A549 treated with DMSO at 1 μM for 4 hours (cell line): ENCODE measurements at places on chromosomes 2 and 18. TPM values are rescaled to one million over a fixed set of nuclear protein-coding genes. Genes with fewer than 3 reads are reported as not detected.

The IL36A gene
- not detected in 5 replicates for total RNA-seq

The PTGR3 gene
- total RNA-seq = 13.0 to 16.7 TPM (median 16.0 TPM) in 5 replicates

The PSD4 gene
- 9.1 to 11.2 TPM (median 10.6 TPM) in 5 replicates for total RNA-seq

The POTEC gene
- total RNA-seq = not detected in 5 replicates

The ADAM23 gene
- 8.8 to 10.2 TPM (median 10.0 TPM) in 5 replicates for total RNA-seq

The TMEM198 gene
- total RNA-seq = 0.54 to 1.3 TPM (median 0.95 TPM) in 5 replicates

The MOGAT1 gene
- total RNA-seq = not detected in 5 replicates

The GRB14 gene
- total RNA-seq = 3.1 to 7.6 TPM (median 5.6 TPM) in 5 replicates

The SPATA3 gene
- not detected in 5 replicates for total RNA-seq

The SEMA4F gene
- total RNA-seq = 8.6 to 13.7 TPM (median 11.2 TPM) in 5 replicates

The POU3F3 gene
- total RNA-seq = 0.03 to 0.05 TPM in 2 of 5 replicates, not detected in the others

The IL1RL1 gene
- 0.84 to 1.6 TPM (median 1.1 TPM) in 5 replicates for total RNA-seq

The ITPRIPL1 gene
- total RNA-seq = not detected in 5 replicates

The MEP1B gene
- total RNA-seq = 0.03 to 0.15 TPM (median 0.07 TPM) in 5 replicates

The NEU4 gene
- total RNA-seq = 0.18 to 0.50 TPM (median 0.26 TPM) in 4 of 5 replicates, not detected in the other

The RPRM gene
- total RNA-seq = not detected in 5 replicates

The CXCR1 gene
- not detected in 5 replicates for total RNA-seq
